ENCODE measurements at places on chromosomes 2 and 18.

DNA sequence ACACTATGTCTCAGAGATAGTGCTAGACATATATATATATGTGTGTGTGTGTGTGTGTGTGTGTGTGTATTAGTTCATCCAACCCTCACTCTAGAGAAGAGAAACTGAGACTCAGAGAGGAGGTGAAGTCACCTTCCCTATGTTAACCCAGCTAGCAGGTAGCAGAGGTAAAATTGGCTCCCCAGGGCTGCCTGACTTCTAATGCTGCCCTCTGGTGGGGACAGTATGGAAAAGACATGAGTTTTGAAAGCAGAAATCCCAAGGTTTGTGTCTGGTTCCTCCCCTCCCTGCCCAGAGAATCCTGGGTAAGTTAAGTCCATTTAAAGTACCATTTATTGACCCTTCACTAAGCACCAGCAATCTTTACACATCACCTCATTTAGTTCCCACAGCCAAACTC is 137.7 kb downstream of the THNSL2 start:
- DNase-seq: peak; percentile 62

DNA sequence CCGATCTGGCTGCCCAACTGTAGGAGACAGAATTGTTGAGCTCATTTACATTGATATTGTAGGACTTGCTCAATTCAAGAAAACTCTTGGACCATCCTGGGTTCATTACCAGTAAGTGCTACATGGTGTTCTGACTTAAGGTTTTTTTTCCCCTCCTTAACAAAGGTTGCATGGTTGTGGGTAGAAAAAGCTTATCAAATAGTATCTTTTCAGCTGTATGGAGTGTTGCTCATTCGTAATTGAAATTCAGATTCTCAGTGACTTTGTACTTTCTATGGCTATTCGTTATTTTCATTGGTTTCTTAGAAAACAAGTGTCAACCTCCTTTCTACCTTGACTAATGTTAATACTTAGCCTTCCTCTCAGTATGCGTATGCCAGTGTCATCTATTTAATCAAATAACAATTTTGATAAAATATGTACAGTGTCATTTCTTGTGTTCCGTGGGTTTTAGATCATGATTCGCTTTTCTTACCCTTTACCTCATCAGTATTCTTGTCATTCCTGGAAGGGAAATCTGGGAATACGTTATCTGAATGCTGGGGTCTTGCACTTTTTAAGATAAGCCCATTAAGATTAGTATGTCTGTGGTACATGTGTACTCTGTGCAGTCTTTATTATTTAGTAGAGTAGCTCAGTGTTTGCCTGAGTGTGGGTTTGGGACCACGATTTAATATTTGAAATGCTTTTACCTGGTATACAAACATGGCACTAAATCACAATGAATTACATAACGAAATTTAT is 91.3 kb downstream of the MGAT5 start:
- no peak for DNase-seq

- no peak for DNase-seq
Observed at GRCh38 chr2:233571462-233571861, 4.9 kb upstream of the USP40 start.

DNA sequence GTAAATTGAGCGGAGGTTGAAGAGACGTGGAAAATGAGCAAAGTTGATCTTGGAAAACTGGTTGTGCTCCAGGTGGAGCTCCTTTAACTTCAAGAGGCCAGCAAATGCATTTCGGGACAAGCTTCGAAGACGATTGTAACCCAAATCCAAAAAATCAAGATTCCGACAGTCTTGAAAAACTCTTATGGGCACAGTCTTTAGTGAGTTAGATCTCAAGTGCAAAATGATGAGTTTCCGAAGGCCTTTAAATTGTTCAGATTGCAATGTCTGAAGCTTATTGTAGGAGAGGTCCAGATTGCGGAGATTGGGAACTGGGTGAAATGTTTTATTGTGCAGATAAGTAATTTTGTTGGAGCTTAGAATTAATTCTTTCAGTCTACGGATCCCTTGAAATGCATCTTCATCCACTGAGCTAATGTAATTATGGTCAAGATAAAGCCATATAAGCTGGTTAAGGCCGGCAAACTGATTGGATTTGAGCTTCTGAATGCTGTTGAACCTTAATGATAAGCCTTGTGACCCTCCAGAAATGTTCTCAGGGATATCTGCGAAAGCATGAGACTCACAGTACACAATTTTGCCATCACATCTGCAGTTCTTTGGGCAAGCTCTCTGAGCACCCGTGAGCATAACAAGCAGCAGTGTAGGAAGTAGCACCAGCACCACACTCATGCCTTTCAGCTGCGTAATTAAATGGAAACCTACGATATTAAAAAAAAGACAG is 2.9 kb downstream of the LRRTM4 start:
- no peak for DNase-seq

GRCh38 chr18:28127228-28127627 is 49.7 kb downstream of the CDH2 start:
- DNase-seq: no peak

GRCh38 chr2:18456026-18456425 is 104.4 kb downstream of the RDH14 start:
- DNase-seq: no peak

GRCh38 chr18:32881009-32881408 is 108.2 kb upstream of the KLHL14 start:
- DNase-seq: peak; percentile 99

DNA sequence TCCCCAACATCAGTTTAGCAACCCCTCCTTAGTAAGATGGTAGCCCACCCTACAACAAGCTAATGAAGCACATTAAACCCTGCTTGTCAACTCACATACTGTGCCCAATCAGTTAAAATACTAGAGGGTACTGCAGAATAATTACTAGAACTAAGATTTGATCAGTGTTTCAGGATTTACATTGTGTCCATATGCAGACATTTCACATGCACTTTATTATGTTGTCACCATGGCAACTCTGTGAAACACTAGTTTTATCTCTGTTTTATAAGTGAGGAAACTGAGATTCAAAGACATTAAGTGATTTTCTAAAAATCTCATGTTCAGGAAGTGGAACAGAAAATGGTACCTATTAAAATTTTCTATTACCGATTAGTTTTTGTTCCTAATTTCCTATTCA is 61.7 kb downstream of the CYBRD1 start:
- no peak for DNase-seq

DNA sequence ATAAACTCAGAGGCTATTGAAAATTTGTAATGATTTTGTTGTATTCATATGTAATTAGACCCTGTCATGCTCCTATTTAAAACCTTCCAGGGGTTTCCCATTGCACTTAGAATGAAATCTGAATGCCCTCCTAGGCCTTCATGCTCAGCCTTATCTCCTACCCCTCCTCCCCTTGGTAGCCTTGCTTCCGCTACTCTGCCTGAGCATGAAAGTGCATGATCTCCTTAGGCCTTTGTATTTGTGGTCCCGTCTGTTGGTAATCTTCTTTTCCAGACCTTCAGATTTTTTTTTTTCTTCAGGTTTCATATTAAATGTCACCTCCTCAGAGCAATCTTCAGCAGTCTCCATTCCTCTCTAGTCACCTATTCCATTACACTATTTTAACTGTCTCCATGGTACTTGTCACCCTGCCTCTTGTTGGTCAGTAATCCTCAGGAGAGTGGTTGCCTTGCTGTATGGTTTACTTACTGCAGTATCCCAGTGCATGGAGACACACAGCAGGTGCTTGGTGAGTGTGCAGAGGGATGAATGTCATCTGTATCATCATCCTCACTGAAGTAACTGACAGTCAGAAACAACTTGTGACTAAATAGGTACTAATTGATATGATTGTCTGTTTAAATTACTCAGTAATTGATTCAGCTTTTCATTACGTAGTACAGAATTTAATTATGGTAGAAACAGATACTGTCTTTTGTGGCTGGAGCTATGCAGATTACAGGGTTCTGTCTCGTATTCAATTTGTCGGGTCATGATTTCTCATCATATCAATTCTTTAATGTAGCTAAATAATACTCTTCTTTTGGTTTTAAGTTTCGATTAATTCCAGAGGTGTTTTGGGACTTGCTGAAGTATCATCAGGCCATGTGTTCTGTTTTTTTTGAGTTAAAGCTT is 63.9 kb downstream of the PHLPP1 start:
- DNase-seq: peak; percentile 90

- peak; percentile 36 for DNase-seq
Observed at GRCh38 chr2:71417300-71418202, 35.8 kb upstream of the DYSF start.

DNA sequence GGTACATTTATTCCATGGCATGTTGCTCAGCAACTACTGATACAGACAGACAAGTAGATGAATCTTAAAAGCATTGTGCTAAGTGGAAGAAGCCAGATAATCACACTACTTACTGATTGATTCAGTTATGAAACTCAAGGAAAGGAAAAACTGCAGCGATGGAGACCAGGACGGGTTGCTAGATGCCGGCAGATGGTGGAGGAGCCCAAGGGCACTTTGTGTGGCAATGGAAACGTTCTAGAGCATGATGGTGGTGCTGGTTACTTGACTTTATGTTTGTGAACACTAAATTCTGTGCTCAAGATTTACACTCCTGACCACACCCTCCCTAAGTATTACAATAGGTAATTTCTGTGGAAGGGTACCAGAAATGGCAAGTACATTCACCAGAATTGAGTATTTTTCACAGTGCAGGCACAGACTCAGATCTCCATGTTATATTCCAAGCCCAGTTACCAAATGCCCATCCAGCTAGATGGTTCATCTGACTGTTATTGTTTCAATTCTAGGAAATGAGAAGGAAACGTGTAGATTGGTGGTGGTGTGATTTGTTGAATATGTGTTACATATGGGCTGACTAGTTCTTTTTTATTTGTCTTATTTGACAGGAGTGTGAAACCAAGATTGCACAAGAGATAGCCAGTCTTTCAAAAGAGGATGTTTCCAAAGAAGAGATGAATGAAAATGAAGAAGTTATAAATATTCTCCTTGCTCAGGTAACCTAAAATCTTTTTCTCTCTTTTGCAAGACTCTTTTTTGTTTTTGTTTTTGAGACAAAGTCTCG is 55.1 kb downstream of the RALBP1 start:
- DNase-seq: no peak

DNA sequence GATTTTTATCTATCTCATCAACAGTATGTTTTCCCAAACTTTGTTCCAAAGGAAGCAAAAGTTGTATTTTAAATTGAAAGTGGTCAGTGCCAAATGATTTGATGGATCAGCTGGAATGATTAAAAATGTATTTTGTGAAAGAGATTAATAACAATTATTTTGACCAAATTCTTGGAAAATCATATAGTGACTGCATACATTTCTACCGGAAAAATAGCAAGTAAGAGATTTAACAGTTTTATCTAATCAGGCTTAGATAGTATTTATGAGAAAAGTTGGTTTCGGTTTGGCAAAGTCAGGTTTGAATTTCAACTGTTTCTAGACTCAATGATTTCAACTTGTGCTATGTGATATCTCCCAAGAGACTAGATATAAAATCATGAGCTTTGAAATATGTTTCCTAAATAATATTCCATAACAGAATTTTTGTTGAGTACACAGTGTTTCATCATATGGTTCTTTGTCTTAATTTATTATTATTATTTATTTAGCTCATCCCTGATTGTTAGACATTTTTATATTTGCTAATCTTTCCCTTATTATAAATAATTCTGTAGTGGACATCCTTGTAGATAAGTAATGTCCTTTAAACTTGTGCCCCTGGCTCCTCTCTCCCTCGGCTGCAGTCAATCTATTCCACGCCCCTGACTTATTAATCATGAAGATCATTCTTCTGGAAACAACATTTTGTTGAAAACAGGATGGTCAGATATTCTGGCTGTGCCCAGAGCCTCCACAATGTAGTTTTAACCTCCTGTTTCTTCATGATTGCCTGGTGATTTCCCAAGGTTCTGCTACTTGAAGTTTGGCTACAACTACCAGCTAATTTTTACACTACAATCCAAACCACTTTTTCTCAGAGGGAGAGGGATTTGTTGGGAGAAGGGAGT is 520.7 kb upstream of the TCF4 start:
- DNase-seq: no peak

- DNase-seq: no peak
Observed at GRCh38 chr2:174444761-174445160, 42.1 kb downstream of the GPR155 start.

DNA sequence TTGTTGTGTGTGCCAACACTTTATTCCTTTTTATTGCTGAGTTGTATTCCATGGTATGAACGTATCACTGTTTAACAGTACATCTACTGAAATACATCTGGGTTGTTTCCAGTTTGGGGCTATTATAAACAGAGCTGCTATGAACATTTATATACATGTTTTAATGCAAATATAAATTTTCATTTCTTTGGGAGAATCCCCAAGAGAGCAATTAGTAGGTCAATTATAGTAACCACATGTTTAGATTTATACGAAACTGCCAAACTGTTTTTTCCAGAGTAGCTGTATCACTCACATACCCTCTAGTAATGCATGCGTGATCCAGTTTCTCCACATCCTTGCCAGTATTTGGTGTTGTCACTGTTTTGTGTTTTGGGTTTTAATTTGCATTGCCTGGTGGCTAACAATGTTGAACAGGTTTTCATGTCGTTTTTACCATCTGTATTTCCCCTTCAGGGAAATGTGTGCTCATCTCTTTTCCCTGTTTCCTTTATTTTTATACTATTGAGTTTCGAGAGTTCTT is 81.0 kb downstream of the TMEM131 start:
- no peak for DNase-seq

- DNase-seq: peak; percentile 84
Observed at GRCh38 chr18:10560452-10561045, 34.7 kb downstream of the NAPG start.

DNA sequence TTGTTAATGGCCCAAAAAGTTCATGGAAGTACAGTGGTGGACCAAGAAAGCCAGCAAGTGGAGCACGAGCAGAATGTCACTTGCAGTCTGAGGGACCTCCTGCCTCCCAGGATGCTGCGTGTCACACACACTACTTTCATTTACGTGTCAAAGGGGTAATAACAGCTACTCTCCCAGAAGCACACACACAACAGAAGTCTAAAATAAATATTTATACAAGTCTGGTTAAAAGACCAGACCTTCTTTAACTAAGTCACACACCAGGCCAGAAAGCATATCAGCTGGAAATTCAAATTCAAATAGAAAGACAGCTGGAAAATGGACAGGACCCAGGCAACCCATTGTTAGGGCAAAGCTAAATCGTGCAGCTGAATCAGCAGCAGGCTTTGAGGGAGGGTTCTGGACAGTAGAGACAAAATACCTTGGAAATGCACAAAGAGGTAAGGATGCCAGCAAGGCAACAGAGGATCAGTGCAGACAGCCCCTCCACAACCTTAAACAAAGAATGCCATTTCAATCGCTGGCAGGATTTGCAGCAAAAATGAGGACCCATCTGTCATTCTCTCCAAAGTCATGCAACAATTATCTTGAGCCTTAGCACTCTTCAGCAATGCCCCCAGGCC is 160.5 kb downstream of the TMEM163 start:
- peak; percentile 100 for DNase-seq

DNA sequence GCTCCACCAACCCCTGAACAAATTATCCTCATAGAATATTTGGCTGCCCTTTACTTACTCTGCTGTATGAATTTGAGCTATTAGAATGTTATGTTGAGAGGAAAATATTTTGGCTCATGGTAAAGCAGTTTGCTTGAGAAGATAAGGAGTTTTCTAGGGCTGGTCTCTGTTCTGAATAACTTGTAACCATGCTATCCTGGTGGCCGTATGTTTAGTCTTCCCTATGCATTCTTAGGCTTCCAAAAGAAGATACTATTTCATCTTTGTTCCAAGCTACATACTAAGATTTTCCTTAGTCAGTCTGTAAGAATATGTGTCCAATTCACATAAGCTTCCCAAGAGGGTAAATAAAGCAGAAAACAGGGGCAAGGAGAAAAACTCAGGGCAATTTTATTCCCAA is 1105.1 kb upstream of the PIK3C3 start:
- no peak for DNase-seq

GRCh38 chr2:186302263-186302662 is 183.8 kb upstream of the ZC3H15 start:
- DNase-seq: peak; percentile 53

Data from NCI-H69 (cell line).